ENCODE measurements at places on chromosomes 3 and 15.
A peak's percentile ranks its signal among the peaks of the same experiment; 100 is the strongest.

DNA sequence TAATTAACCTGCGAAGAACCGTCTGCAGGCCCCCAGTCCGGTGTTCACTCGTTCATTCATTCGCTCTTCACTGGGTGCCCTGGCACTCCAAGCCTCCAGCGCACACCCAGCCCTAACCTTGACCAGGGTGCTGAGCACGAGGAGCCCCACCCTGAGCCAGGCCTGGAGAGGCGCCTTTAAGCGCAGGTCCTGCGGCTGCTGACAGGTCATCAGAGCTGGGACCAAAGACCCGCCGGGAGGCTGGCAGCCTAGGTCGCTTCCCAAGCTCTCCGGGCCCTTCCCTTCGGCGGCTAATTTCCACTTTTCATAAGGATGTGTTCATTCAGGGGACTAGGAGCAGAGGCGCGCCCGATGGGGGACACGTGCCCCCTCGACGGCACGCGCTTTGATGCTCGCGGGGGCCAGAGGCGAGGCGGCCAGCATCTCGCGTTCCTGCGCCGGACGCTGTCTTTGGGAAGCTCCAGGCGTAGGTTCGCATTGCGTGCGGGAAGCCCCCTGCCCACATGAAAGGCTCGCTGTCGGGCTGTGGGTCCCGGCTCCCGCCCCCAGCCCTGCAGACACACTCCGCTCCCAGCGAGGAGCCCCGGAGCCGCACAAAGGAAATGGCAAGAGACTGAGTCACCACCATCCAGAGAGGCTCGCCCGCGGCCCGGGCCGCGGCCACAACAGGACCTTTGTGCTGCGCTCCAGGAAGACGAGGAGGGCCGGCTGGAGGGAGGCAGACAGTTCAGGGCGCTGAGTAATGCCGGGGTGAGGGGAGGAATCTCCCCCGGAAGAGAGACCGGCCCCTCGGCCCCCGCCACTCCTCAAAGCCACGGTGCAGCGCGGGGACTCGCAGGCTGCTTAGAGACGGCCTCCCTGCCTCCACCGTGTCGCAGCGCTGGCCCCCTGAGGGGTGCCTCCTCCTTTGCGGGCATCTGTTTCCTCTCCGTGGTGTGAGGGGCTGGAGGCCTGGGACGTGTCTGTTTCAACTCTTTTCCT, 266.4 kb upstream of the HES1 start:
- DNase-seq = peak; percentile 57

DNA sequence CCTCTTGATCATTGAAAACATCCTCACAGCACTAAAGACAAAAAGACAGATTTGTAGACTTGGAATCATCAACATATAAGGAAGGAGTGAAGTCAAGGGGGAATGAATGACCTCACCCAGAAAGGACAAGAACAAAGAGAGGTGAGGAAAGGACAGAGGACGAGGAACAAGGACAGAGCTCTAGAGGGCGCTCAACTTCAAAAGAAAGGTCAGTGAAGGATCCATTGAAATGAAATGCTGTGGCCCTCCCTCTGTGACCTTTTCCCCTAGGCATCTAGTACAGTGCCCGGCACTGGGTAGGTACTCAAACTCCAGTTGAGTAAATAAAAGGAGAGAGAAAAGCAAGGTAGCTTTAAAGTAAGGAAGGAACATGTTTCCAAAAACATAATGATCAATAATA, 2.6 kb downstream of the ATP8B4 start:
- DNase-seq = peak; percentile 46

DNA sequence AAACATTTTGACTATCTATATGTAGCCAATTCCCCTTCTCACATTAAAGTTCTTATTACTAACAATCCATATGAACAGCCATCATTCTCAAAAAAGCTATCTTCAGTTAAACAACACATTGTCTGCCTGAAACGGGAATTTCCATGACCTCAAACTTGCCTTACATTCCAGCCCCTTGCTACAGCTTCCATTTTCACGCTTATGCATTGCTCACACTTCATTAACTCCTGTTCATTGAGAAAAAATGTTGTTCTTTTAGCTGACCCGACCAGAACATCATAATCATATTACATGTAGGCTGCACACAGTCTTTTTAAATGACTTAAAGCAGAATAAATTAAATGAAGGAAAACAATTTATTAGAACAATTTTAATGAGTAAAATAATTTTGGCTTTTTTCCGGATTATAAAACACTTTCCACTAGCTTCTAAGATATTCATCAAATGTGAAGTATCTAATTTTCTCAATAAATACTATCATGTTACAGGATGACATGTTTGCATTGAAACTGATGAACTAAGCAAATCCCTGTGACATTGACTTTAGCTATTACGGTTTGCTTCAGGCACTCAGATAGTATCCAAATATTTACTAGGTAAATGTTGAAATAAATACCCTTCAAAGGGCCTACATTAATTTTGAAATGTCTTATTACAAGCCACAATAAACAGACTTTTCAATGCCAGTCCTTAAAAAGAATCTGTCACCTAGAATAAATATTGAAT, 49.9 kb downstream of the P3H2 start:
- DNase-seq = no peak

- DNase-seq = no peak
Observed at GRCh38 chr15:64162478-64162868, 349 bp downstream of the PPIB start.

DNA sequence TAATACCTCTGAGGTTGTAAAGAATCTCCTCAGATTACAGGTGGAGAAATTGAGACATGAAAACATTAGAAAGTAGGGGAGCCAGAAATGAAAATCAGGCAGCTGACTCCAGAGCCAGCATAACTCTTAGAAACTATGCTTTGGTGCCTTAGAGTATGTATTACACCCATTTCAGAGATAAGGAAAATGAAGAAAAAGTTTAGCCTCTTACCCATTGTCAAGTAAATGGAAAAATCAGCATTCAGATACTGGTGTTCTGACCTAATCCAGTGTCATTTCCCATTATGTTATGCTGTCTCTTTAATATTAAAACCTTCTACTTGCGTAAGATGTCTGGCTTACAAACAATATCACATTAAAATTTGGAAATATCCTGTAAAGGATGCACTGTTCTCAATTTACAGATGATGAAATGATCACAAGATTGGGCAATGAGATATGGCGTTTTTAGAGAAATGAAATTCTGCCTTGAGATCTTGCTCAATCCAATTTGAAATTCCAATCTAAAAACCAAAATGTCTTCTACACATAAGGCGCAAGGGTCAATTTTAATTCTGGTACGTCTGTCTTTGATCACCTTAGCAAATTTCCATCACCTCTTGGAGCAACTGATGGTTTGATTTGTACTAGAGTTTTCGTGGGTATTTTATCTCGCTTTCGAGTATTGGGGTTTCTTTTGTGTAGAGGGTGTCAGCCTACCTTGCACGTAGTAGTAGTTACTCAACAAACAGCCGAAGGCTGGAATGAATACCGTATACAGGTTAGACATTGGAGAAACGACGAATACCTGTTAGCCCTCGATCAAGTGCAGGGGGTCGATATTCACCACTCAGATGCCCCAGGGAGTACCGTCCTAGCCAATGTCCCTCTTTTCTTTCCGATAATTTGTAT, 902 bp upstream of the ZCWPW2 start:
- peak; percentile 3 for DNase-seq

- DNase-seq = peak; percentile 75
Observed at GRCh38 chr3:186909078-186909853, 21.1 kb upstream of the ST6GAL1 start.

DNA sequence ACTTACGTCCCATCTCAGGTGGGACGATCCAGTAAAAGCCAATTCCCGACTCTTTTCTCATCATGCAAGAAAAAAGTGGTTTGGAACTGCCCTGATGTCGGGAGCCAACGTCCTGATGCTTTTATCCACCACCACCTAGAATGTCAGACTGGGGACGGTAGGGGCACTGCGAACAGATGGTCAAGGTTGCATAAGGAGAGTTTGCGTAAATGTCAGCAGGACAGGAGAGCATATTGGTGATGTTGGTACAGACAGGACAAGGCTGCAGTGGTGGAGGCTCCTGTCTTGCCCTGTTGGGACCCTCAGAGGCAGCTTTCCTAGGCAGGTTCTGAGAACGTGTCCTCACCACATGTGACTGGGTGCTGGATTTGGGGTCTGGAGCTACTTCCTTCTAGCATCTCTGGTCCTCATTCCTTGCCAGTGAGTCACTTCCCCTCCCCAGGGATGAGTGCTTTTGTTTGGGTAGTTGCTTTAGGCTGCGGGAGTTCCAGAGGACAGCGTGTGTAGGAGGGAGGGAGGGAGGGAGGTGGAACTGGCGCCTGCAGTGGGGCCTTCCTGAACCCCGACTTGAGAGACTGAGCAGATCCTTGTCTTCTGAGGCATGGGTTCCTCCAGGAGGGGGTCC, 21.0 kb downstream of the THSD4 start:
- no peak for DNase-seq

GRCh38 chr3:131901686-131902085, 133.1 kb downstream of the CPNE4 start:
- no peak for DNase-seq

DNA sequence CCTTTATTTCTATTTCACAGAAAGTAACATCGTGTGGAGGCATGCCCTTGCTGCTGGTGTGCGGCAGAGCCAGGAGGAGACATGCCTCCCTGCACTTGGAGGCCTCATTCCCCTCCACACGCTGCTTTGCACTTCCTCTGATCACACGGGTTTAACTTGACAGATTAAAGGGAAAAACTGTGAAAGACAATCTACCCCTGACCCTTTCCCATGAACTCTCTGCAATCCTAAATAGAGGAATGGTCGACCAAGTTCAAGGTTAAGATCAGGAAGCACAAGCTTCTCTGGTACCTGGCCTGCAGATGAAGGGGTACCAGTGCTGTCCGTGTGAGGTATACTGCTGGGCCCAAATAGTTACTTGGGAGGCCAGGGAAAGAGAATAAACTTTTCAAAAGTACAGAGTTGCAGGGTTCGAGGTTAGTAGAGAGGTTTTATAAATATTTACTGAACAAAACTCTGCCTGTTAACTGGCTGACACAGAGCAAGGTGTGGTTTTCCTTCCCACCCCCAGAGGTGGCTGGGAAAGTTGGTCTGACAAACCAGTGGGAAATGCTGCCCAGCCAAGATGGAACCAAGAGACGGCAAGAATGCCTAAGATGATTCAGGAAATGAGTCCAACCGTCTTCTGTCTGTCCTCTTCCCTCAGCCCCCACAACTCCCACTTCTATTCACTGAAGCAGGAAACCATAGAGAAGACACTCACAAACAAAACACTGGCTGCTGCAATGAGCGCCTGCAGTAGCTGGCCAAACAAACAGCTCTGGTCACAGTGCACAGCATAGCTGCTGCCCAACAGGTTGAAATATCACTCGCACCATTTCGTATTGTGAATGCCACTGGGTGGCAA, 79.6 kb downstream of the IGF2BP2 start:
- no peak for DNase-seq

- no peak for DNase-seq
Observed at GRCh38 chr15:52294881-52295420, 653 bp downstream of the MYO5C start.

GRCh38 chr3:51501833-51502561, 2.2 kb upstream of the DCAF1 start:
- peak; percentile 89 for DNase-seq

DNA sequence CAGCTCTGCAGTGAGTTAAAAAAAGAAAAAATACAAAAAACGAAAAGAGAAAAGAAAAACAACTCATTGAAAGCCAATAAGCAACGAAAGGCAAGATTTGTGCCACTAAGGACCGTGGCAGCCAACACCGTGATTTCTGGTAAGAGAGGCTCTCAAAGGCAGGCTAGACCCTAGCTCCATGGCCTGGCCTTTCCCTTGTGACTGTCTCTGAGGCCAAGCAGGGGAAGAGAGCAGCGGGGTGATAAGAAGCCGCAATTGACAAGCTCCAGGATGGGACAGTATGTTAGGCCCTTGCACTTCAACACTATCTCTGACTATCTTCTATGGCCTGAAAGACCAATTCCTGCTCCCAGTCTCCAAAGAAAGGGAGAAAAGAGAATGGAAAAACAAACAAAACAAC, 12.4 kb downstream of the APOD start:
- DNase-seq = no peak

- DNase-seq = no peak
Observed at GRCh38 chr15:68408971-68409370, 23.0 kb downstream of the ITGA11 start.

DNA sequence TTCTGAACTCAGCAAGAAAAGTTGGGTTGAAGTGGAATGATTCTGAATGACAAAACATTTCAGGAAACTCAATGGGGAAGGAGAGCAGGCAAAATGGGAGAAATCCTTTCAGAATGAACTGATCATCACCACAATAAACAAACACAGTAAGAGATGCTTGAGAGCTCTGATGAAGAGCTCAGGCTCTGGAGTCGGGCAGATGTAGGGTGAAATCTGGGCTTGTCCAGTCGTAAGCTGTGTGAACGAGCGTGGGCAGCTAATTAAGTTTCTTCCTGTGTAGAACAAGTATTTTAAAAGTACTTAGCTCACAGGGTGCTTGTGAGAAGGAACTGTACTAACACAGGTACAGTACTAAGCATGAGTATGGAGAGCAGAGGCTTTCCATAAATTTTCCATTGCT, 406.2 kb downstream of the FOXP1 start:
- no peak for DNase-seq

DNA sequence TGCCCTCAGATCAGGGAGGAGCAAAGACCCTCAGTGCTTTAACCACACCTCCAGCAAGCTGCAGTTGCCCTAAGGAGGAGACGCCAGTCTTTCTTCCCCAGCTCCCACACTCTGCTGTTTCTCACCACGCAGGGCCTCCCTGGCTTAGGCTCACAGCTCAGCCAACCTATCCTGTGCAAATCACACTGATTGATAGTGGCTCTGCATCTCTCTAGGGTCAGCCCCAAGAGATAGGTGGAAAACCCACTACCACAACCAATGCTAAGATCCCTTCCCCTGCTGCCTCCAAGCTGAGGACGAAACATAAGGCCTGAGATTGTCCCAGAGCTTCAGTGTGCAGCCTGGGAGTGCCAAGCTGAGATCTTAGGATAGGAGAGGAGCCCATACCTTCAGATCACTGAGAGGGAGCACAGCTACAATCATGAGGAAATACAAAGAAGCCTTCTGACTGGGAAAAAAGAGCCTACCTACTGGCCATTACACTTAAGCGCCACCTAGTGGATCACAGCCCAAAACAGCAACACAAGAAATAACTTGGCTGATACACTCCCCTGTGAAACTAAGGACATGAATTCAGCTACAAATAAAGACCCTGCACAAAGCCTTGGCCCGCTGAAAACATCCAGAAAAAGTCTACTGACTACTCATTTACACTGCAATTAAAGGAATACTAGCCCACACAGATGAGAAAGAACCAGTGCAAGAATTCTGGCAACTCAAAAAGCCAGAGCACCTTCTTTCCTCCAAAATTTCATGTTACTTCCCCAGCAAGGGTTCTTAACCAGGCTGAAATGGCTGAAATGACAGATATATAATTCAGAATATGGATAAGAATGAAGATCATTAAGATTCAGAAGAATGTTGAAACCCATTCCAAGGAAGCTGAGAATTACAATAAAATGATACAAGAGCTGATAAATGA, 271.5 kb upstream of the DCBLD2 start:
- peak; percentile 38 for DNase-seq

DNA sequence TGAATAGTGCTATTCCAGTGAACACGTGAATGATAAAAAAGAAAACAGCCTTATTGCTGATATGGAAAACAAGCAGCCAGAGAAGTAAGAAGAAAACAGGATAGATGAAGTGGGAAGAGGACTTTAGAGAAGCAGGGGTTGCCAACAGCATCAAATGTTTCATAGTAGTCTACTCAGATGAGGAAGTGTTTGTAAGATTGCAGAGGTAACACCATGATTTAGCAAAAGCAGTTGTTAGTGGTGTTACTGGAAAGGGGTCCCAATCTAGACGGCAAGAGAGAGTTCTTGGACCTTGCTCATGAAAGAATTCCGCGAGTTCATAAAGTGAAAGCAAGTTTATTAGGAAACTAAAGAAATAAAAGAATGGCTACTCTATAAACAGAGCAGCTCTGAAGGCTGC, 108.8 kb upstream of the MCTP2 start:
- DNase-seq = no peak

All from stimulated activated naive CD8-positive, alpha-beta T cell treated with anti-CD3 and anti-CD28 coated beads, Interleukin-15, Interleukin-2, amounts not matched to agents 100 U/mL and 50 U/mL, for 24 hours (primary cell).